NCI-H2107 (cell line): ENCODE measurements at places on chromosomes 3 and 15.

DNA sequence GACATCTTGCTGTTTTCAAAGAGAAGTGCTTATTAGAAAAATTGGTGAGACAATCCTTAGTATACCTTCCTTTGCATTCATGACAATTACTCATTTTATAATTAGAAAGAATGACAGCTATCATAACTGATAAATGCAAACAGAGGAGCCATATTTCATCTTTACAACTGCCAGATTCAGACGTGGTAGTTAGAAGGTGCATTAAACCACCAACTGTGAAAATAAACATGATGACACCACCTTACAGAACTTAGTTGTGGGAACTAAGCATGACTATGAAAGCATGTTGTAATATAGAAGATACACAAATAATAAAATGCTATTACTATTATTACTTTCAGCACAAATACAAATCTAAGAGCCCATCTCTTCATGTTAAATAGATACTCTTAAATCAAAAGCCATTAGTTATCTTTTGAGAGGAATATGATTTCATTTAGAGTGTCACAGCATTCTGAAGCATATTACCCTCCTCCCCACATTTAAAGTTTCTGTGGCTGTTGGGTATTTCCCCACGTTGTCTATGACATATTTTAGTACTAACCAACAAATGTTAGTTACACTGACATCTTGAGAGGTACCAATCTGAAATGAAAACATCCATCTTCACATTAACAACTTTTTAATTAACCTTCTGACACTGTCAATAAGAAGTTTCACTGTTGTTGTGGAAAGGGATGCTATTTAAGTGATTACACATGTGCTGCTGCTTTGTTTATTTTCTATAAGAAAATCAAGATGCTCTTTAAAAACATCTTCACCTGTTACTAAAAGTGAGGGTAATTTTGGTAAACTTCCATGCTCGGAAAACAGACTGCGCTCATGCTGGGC lies 163.8 kb downstream of the LSAMP start:
- DNase-seq: no peak

- DNase-seq: no peak
Measured at GRCh38 chr15:75452865-75453702, 1.6 kb upstream of the SIN3A start.

- no peak for DNase-seq
Measured at GRCh38 chr15:63023351-63023945, 19.1 kb upstream of the TPM1 start.

DNA sequence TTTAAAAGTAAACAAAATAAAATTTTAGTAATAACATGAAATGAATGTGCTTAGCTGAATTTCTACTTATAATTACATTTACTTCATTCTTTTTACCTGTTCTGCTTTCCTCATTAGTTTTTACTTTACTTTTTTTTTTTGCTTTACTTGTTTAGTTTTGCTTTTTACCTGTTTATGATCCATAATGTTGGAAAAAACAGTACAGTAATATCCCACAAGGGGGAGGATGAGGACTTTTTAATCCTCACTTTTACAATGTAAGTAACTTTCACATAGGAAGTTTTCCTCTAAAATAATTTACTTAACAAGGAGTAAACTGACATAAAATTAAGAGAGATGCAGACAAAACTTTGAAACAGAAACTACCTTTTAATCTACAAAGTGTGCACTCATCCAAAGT lies 268.7 kb downstream of the TBC1D5 start:
- no peak for DNase-seq

DNA sequence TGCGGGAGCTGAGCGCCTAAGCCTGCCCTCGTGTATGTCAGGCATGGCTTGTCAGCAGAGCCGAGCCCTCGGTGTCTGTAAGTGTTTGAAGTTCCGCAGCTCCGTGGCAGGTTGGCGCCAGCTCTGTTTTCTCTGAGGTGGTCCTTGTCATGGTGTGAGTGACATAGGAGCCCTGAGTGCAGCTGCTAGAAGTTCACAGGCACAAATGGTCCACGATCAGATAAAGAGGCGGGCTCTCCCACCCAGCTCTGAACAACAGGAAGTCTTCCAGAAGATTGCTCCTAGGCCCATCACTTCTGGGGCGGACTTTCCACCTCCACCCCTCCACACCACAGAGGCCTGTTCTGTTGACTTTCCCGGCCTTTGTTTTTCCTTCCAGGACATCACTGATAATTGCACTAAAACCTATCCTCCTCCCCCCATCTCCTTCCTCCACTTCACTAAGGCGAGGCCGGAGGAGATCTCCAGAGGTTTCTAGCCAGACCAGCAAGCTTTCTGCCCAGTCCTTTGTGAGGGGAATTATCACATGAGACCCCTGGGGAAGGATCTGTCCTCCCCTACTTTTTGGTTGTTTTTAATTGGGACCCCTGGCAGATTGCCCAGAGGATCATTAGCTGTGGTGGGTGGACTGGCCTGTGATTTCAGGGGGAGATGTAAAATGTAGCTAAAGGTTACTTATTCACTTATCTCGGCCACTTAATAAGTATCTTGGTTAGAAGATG lies 19.9 kb downstream of the ITPR1 start:
- no peak for DNase-seq
